ENCODE measurements at places on chromosomes 7 and 10.

- no peak for DNase-seq
These were observed 2.6 kb downstream of the CXCL12 start for GRCh38 chr10:44382131-44382858.

DNA sequence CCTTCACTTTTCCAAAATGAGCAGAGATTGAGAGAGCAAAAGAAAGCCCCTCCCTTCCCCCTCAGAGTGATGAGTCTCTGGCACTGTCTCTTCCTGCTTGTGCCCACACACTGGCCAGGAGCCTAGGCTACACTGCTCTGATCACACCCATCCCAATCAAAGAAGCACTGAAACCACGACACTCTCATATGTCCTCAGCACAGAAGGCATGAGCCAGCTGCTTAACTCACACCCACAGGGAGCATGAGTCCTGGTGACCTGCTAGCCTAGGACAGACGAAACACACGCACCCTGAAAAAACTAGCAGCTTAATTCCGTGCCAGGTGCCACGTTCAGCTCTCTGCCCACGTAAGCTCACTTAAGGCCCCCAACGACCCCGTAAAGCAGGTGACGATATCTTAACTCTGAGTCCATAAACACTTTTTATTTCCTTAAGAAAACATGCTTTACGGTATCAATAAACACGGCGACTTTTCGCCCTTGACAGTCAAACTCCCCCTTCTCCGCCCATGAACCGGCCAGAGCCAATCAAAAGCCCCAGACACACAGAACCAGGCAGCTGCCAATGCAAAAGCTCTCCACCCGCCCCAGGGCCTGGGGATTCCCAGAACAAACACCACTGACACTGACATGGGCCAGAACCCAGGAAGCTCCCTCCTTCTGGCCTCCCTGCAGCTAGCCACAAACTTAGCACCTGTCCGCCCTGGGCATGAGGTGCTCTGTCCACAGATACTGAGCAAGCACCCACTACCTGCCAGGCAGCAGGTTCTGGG is 69.0 kb downstream of the TNRC18 start:
- DNase-seq, result no peak

- DNase-seq, result no peak
These were observed 199.2 kb downstream of the DIP2C start for GRCh38 chr10:490256-490655.

DNA sequence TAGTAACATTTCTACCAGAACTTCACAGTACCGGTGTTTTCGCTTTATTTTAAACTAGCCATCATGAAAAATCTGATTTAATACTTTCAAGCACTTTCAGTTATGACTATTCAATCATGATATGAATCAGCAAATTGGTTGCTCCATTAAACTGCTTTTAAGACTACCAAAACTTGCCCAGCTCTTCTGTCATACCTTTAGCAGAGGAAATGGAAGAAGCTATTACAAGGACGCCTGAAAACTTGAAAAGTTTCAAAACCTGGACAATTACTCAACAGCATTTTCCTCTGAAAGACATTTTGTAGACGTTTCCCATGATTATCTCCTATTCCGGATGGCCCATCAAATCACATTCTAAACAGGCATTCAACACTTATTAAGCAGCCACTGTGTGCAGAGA is 2.0 kb downstream of the JAZF1 start:
- DNase-seq, result peak; percentile 39

GRCh38 chr7:75048435-75049379 is 24.9 kb downstream of the RCC1L start:
- DNase-seq, result no peak

DNA sequence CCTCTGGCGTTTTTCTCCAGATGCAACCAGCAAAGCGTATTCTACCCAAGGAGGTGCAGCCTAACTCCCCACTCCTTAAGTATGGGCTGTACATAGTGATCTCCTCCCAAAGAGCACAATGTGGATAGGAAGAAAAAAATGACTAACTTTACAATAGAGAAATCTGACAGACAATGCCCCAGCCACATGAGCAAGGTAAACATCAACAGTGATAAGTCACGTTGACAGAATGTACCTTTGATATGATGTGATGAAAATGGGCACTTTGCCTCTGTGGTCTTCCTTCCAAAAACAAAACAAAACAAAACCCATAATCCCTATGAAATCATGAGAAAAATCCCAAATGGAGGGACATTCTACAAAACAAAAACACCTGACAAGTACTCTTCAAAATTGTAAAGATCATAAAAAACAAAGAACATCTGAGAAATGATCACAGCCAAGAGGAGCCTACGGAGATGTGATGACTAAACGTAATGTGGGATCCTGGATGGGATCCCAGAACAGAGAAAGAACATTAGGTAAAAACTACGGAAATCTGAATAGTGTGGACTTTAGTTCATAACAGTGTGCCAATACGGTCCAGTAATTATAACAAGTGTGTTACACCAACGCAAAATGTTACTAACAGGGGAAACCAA is 50.6 kb downstream of the ABLIM1 start:
- DNase-seq, result no peak

DNA sequence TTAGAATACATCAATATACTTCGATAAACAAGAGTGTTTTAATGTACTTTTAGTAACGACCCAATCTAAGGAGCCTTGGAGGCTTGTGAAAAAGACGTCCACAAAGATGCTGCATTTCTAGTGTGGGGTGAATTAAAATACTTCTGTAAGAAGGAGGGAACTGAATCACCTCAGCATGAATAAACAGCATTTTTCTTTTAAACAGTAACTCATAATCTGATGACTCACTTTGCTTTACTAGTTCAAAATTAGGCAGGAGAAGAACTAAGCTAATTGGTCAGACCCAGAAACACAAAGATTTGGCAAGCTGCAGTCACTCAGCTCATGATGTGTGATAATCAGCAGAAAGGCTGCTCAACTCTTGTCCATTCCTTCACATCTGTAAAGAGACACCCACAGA is 24.2 kb downstream of the NCOA4 start:
- DNase-seq, result peak; percentile 88

DNA sequence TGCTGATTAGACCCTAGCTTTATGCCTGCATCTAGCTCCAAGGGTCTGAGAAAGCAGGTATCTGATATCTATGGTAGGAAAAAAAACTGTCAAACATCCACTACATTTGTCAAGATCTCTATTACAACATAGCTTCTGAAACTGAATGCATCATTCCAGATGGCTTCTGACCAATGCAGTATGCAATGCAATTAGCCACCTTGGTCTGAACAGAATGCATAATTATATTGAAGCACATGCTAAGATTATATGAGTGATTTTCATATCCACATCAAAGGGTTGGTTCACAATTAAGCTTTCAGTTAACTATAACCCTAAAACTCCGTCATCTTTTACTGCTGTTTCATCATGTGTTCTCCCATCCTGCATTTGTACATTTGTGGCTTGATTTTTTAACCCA is 271.4 kb downstream of the POLR1F start:
- no peak for DNase-seq

DNA sequence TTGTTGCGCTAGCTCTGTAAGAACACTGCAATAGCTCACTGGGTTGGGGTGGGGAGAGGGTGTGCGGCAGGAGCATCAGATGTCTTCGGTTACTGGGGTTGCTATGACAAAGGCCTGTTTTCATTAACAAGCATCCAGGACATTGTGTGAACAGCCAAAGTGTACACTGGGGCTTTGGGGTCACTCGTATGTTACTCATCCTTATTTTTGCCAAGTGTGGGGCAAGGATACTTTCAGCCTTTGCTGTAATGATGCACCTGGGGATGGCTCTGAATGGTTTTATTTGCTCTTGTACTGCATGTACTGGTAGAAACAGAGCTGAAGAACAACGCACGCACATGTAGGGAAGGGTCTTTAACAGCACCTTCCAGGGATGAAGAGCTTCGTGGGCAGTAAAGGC is 73.0 kb upstream of the AFAP1L2 start:
- DNase-seq, result peak; percentile 3

DNA sequence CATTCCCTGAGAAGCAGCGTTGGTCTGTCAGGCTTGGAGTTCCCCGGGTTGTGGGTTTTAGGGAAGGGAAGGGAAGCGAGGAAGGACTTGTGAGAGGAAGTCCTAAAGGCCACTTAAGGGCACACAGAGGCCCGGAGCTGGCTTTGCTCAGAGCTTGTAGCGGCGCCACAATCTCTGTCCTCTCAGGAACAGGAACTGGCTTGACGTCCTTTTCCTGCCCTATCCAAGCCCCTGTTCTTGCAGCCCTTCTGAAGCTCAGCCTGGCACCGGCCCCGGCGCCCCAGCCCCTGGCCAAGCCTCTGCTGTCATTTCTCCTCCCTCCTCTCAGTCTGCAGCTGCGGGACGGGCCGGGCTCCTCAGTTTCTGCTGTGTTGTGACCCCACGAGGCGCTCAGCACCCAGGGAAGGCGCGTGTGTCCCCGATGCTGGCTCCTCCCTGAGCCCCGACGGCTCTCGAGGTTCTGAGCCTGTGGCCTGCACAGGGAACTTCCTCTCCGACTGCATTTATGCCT is at the start of gene GIMAP8:
Gene GIMAP8 (plus strand): TSS at position 140 of the 511 bp plus-strand sequence. CDS start 16,069 bp downstream, outside the sequence.
- no peak for DNase-seq

GRCh38 chr7:50661345-50662040 is 96.3 kb upstream of the DDC start:
- DNase-seq, result no peak

DNA sequence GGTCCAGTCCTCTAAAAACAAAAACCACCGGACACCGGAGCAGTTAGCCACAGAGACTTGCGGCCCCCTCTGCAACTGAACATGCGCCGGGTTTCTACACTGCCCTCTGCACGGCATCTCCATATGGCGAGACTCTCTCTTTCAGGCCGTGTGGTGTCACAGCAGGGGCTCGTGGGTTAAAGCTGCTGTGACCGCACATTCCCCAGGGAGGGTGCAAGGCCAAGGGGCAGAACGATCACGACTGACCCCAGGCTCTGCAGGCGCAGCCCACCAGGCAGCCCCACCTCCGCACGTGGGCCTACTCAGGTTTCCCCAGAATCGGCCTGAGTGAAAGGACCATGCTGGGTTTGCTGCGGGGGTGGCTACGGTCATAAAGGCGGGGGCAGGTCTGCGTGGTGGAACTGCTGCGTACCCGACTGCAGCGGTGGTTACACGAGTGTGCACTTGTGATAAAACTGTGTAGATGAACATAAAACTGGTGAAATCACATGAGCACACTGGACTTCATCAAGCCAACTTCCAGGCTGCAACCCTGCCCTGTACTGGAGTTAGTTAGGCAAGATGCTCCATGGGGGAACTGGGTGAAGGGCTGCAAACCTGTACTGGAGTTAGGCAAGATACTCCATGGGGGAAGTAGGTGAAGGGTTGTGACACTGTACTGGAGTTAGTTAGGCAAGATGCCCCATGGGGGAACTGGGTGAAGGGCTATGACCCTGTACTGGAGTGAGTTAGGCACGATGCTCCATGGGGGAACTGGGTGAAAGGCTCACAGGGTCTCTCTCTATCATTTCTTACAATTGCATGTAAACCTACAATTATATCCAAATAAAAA is 81.4 kb upstream of the PPP2R2D start:
- no peak for DNase-seq

DNA sequence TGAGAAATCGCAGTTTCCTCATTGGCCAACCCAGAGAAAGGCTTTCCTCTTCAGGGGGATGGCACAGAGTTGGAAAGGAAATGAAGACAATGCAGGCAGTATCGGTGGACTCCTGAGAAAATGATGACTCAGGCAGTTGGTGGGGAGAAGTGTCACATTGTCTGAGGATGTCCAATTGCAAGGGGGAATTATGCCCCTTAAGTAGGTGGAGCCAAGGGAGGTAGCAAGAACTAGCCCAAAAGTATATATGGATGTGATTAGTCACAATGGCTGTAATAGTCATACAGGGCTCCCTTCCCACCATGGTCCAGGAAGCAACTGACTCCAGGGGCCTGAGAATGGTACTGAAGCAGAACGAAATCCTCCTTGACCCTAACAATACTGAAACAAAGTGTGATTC is 58.3 kb upstream of the EGFR start:
- DNase-seq, result peak; percentile 15

- no peak for DNase-seq
These were observed 33.2 kb upstream of the CNPY1 start for GRCh38 chr7:155579565-155579964.

DNA sequence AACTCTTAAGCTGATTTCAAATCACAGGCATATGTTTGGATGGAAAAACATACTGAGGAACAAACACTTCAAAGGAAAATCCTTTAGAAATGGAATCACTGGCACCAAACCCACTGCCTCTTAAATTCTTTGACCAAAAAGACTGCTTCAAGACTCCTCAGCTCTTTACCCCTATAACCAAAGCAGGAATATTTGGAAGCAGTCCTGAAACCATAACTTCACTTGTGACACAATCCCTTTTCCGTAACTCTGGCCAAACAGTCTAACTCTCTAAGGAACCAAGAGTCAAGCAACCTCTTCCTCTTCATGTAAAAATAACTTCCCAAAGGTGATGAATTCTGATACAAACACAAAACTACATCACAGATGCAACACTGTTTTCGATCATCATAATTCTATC is 104.3 kb downstream of the MTERF1 start:
- DNase-seq, result no peak

GRCh38 chr10:124315591-124316270 is 103.0 kb downstream of the OAT start:
- no peak for DNase-seq

- no peak for DNase-seq
These were observed 12.7 kb upstream of the EFCAB10 start for GRCh38 chr7:105594034-105594433.
